ENCODE measurements at places on chromosomes 4 and X. TPM values are rescaled to one million over a fixed set of nuclear protein-coding genes. Genes with fewer than 3 reads are reported as not detected.

FGFBP2 gene
- not detected for polyA plus RNA-seq

TLR10 gene
- 44.2 TPM for polyA plus RNA-seq

ZIC3 gene
- not detected for polyA plus RNA-seq

SLC6A14 gene
- polyA plus RNA-seq: not detected

MAML3 gene
- not detected for polyA plus RNA-seq

CLTRN gene
- polyA plus RNA-seq: 0.49 TPM

P2RY10 gene
- polyA plus RNA-seq: 60.6 TPM

TFE3 gene
- polyA plus RNA-seq: 10.6 TPM

MAGED4 gene
- polyA plus RNA-seq: not detected

DCK gene
- 69.4 TPM for polyA plus RNA-seq

PNMA6A gene
- polyA plus RNA-seq: not detected

USP17L11 gene
- 0.62 TPM for polyA plus RNA-seq

NAP1L5 gene
- polyA plus RNA-seq: 3.9 TPM

PCSK1N gene
- polyA plus RNA-seq: not detected

XAGE1A gene
- polyA plus RNA-seq: not detected

SULT1B1 gene
- not detected for polyA plus RNA-seq

ARHGAP24 gene
- polyA plus RNA-seq: 0.29 TPM

HTR2C gene
- polyA plus RNA-seq: not detected

DAPP1 gene
- 58.9 TPM for polyA plus RNA-seq

ZAR1 gene
- polyA plus RNA-seq: not detected

RBM47 gene
- 40.5 TPM for polyA plus RNA-seq

TKTL1 gene
- not detected for polyA plus RNA-seq
